ENCODE measurements at places on chromosomes 16 and 17.
A peak's percentile ranks its signal among the peaks of the same experiment; 100 is the strongest.

GRCh38 chr17:28547096-28547622 is 5.3 kb downstream of the UNC119 start:
- no peak for DNase-seq

- no peak for DNase-seq
Measured at GRCh38 chr17:34393401-34393800, 30.4 kb upstream of the CCL1 start.

GRCh38 chr17:70102531-70102930 is 27.5 kb downstream of the KCNJ16 start:
- DNase-seq: peak; percentile 13

- no peak for DNase-seq
Measured at GRCh38 chr16:47712276-47713224, 251.4 kb downstream of the PHKB start.

- no peak for DNase-seq
Measured at GRCh38 chr16:81997738-81998137, 13.5 kb downstream of the SDR42E1 start.

Measured in OCI-LY7 (cell line).